ENCODE measurements at places on chromosomes 2 and 18.
A peak's percentile ranks its signal among the peaks of the same experiment; 100 is the strongest.

- no peak for DNase-seq
These were observed 1038.6 kb downstream of the SOCS6 start for GRCh38 chr18:71327441-71327840.

- peak; percentile 33 for DNase-seq
These were observed 320.1 kb downstream of the GBX2 start for GRCh38 chr2:235848055-235848454.

- no peak for DNase-seq
These were observed 10.8 kb upstream of the TAF4B start for GRCh38 chr18:26215247-26215970.

GRCh38 chr2:139055202-139055601 lies 275.0 kb upstream of the NXPH2 start:
- DNase-seq = no peak

GRCh38 chr2:21254170-21254965 lies 130.6 kb downstream of the TDRD15 start:
- DNase-seq = no peak

GRCh38 chr18:23618862-23619387 lies 32.6 kb upstream of the NPC1 start:
- peak; percentile 90 for DNase-seq

- DNase-seq = peak; percentile 83
These were observed 18.8 kb downstream of the ZNF385B start for GRCh38 chr2:179842498-179843153.

Measured in endodermal cell (in vitro differentiated cells).